ENCODE measurements at places on chromosomes 16 and 17.

GRCh38 chr16:69407702-69408323, 16.6 kb upstream of the CYB5B start:
- DNase-seq, result no peak

DNA sequence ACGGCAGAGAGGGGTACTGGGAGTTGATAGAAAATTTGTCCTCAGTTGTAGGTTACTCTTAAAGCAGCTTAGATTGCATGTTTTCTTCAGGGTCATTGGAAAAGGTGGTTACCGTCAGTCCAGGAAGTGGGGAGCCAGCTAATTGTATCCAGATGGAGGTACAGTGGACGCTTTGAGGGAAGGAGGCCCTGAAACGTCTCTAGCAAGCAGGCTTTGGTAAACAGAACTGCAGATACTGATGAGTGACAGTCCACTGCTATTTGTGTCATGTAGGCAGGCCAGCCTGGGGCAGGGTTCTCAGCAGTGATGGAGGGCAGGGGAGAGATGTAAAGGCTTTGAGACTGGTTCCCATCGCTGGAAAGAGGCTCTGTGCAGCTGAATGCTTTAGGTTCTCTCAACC, 30.2 kb upstream of the ST6GALNAC1 start:
- no peak for DNase-seq

- no peak for DNase-seq
These were observed 15.0 kb downstream of the NSMCE1 start for GRCh38 chr16:27253526-27253930.

DNA sequence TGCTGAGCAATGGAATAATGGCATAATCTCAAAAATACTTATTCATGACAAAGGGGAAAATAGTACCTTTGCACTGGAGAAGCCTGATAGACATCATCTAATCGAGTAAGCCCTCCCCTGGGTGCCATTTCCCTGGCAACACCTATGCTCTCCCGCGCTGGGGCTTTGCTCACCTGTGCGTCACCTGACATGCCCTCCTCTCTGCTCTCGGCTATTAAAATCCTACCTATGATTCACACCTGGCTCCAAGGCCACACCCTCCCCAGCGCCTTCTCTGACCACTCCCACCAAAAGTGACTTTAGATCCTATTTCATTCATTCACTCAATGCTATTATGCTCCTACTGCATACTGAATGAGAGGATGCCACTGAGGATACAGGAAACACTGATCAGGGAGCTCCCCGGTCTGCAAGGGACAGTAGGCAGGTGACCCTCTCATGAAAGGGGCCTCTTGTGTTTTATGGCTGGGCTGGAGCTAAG, 83.9 kb downstream of the NT5M start:
- no peak for DNase-seq

DNA sequence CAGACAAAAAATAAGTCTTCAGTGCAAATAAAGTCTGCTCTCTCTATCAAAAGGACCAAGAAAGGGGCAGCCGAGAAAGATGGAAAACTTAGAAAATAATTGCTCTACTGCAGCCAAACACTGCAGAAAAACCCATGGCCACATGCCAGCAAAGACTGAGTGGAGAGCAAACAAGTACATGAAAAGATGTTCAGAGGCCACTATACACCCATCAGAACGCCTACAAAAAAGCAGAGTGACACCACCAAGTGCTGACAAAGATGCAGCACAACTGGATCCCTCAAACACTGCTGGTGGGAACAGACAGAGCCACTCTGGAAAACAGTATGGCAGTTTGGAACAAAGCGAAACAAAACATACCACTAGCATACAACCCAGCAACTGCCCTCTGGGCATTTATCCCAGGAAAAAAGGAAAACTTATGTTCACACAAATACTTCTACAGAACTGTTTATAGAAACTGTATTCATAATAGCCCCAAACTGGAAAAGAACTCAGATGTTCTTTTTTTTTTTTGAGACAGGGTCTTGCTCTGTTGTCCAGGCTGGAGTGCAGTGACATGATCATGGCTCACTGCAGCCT, 36.7 kb downstream of the KIAA0753 start:
- DNase-seq, result no peak
